Chondrocyte (in vitro differentiated cells): ENCODE measurements at places on chromosomes 1 and 21. TPM values are rescaled to one million over a fixed set of nuclear protein-coding genes. Genes with fewer than 3 reads are reported as not detected.
A peak's percentile ranks its signal among the peaks of the same experiment; 100 is the strongest.

- DNase-seq, result no peak
Observed at GRCh38 chr1:198798923-198799386, 160.1 kb downstream of the PTPRC start.

- no peak for DNase-seq
Observed at GRCh38 chr1:160726114-160726497, 12.9 kb upstream of the SLAMF7 start.

TNNT2 gene
- 20.3 to 21.6 TPM (median 21.2 TPM) in 3 replicates for total RNA-seq

- DNase-seq, result no peak
Observed at GRCh38 chr1:7101187-7101586, 315.9 kb downstream of the CAMTA1 start.

KIF26B gene
- total RNA-seq, result 32.7 to 47.0 TPM (median 46.0 TPM) in 3 replicates

DNA sequence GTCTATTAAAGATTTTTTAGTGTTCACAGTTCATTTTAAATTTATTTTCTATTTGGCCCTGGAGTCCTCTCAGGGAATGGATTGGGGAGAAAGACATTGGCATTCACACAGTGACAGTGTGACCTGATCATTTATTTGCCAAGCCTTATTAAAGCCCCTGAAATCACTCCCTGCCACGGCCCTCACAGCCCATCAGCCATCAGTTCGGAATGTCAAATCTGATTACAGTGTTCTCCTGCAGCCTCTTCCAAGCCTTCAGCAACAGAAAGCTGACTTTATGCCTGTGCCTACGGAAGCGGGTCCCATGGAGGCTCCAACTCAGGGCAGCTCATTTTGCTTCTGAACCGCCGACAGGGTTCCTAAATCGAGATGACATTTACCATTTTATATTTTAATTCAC lies 451.2 kb downstream of the DSCAM start:
- DNase-seq, result no peak

DNA sequence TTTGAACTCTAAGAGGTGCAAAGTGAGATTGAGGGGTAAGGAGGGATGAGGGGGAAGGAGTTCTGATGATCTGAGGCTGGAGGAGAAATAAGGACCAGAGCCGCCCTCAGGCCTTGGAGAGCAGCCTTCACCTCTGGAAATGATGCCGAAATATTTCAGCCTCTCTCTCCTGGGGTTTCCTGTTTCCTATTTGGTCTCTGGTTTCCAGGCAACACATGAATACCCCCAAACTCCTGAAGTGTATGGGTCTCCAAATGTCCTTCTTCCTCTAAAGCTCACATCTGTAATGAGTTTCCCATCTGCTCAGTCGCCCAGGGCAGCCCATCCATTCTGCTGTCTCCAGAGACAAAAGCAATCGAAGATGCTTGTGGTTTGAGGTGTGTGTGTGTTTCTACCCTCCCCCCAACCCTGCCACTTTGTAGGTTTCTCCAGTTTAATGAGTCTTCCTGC lies 52.0 kb upstream of the FAM20B start:
- DNase-seq, result no peak

DNA sequence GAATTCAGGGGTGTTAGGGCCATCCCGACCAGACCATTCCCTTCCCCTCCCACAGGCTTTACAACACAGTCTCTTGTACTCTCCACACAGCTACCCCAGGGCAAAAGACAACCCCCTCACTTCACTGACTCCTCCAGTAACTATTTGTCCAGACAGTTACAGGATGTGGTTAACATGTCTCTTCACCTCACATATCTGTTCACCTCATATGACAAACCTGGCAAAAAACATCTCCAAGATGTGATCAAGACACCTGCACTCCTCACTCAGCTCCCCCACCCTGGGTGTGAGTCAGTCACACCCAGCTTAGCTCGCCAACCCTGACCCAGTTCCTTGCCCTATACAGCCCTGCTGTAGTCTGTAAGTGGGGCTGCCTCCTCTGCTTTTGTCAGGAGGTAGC lies 490.5 kb upstream of the CHRM3 start:
- DNase-seq, result no peak

GRCh38 chr1:156247460-156248322 lies at the start of gene PAQR6:
PAQR6 (minus strand) TSS chr1:156248056; CDS start chr1:156246731, 1,325 bp downstream.
- DNase-seq, result no peak

GRCh38 chr1:7299329-7299799 lies 471.7 kb upstream of the VAMP3 start:
- DNase-seq, result no peak

- DNase-seq, result no peak
Observed at GRCh38 chr1:91604632-91605031, 104.0 kb downstream of the CDC7 start.

ATP1A4 gene
- total RNA-seq, result not detected in 3 replicates

GRCh38 chr1:24896596-24897262 lies 33.3 kb downstream of the RUNX3 start:
- DNase-seq, result peak; percentile 59

- DNase-seq, result no peak
Observed at GRCh38 chr1:2539312-2539907, 9.3 kb upstream of the HES5 start.

- no peak for DNase-seq
Observed at GRCh38 chr21:14480411-14481031, 65.6 kb downstream of the SAMSN1 start.

AQP10 gene
- total RNA-seq, result not detected in 3 replicates

SPRR2D gene
- total RNA-seq, result not detected in 3 replicates

DNA sequence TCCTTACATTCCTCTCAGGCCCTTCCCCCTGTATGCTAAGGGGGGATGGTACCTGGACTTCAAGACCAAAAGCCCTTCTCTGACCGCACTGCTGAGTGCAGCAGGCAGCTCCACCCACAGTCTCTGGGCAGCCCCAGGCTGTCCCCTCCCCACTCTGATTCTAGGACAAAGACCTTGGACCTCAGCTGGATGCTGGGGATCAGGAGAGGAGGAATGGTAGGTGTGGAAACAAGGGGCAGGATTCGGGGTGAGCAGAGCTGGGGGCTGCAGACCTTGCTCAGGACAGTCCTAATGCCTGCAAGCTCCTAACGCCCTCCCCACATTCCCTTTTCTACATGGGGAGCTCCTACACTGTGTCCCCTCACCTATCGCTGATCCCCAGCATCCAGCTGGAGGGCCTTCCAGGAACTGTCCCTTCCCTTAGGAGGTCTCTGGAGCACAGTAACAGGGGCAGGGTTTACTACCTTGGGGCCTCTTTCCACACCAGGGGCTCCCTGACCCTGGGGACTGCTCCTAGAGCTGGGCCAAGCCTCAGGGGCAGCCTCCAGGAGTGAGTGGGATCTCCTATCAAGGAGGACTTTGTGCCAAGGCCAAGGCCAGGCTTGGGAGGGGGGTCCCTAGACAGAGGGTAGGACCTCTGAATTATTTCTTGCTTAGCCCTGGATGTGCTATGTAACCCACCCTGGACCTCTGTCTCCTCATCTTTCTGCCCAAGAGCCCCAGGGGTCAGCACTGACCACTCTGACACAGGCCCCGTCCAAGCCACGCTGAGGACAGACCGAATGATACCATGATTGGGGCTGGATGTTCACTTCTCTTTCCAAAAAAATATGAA lies 5.6 kb downstream of the CLDN19 start:
- no peak for DNase-seq

GRCh38 chr1:1246577-1247340 lies at the start of gene C1QTNF12:
C1QTNF12 (minus strand) TSS chr1:1246722; CDS start chr1:1246690, 32 bp downstream.
- no peak for DNase-seq

GRCh38 chr1:244154872-244155531 lies 103.9 kb downstream of the ZBTB18 start:
- no peak for DNase-seq

GRCh38 chr1:206769304-206769731 lies 1.3 kb upstream of the IL19 start:
- DNase-seq, result no peak

DNA sequence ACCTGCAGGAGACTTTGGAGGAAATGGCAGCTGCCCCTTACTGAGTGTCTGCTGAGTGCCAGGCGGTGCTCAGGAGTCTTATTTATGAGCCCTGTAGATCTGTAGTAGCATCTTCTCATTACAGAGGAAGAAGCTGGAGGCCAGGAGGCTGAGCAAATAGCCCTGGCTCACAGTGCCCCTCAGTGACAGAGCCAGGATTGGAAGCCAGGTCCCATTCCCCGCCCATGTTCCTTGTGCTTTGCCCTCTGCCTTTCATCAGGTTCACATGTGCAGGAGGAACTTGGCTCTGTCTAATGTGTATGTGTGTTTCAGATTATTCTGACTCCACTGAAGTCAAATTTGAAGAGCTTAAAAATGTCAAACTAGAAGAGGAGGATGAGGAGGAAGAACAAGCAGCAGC lies 21.2 kb downstream of the KDM4A start:
- DNase-seq, result no peak

DNA sequence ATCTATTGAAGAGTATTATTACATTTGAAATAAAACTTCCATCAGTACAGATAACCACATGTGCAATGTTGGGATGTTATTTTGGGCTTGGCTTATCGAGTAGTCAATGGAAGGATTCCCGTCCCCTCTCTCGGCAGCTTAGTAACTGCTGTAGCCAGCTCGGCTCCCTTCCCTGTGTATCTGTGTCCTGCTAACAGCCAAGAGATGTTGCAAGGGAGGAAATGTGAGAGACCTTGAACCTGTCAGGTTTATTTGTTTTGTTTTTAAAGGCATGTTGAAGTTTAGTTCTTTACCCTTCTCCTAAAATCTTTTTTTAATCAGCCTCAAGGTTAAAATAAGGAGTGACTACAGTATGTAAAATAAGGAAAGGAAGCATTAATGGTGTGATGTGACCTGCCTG lies 13.6 kb upstream of the TARS2 start:
- DNase-seq, result no peak

- no peak for DNase-seq
Observed at GRCh38 chr1:220189750-220190347, 82.4 kb downstream of the RAB3GAP2 start.

GRCh38 chr1:241638909-241639622 lies 1.1 kb downstream of the CHML start:
- no peak for DNase-seq

SUCO gene
- 34.1 to 36.8 TPM (median 35.2 TPM) in 3 replicates for total RNA-seq

DNA sequence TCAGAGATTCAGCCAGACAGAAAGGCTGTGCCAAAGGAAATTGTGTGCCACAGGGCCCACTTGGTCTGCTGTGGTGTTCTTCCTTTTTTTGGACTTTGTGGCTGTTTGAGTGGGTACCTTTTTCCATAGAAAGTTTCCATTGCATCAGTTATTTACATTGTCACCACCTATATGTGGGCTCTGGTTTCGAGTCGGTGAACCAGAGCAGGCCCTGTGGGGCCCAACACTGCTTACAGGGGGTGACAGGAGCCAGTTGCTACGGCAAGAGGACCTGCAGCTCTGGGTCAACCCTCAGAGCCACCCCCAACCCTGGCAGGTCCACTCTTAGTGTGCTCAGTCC lies 157.0 kb upstream of the EDN2 start:
- DNase-seq, result no peak

SGIP1 gene
- total RNA-seq, result 29.3 to 47.9 TPM (median 31.8 TPM) in 3 replicates

DNA sequence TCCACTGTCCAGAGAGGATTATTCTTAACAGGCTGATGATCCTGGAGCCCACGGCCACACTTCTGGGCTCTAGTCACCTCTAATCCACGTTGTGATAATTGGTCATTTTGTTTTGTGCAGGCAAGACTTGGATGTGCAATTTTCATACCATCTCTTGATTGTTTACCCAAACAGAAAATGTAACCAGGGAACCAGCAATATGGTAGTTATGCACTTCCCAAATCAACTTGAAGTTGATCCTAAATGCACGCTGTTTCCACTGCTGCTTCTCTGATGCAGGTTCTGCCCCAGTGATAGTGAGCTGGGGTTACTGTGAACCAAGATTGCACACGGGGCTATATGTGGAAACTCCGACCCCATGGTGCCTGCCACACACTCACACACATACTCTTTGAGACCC lies 14.7 kb upstream of the KCNJ15 start:
- DNase-seq, result no peak

SERINC2 gene
- total RNA-seq, result 9.1 to 19.8 TPM (median 19.1 TPM) in 3 replicates

RHBG gene
- total RNA-seq, result not detected in 3 replicates
